Transverse colon (tissue), 4 donors: ENCODE measurements at places on chromosomes 16 and 17. TPM values are rescaled to one million over a fixed set of nuclear protein-coding genes. Genes with fewer than 3 reads are reported as not detected.
A peak's percentile ranks its signal among the peaks of the same experiment; 100 is the strongest.

DNA sequence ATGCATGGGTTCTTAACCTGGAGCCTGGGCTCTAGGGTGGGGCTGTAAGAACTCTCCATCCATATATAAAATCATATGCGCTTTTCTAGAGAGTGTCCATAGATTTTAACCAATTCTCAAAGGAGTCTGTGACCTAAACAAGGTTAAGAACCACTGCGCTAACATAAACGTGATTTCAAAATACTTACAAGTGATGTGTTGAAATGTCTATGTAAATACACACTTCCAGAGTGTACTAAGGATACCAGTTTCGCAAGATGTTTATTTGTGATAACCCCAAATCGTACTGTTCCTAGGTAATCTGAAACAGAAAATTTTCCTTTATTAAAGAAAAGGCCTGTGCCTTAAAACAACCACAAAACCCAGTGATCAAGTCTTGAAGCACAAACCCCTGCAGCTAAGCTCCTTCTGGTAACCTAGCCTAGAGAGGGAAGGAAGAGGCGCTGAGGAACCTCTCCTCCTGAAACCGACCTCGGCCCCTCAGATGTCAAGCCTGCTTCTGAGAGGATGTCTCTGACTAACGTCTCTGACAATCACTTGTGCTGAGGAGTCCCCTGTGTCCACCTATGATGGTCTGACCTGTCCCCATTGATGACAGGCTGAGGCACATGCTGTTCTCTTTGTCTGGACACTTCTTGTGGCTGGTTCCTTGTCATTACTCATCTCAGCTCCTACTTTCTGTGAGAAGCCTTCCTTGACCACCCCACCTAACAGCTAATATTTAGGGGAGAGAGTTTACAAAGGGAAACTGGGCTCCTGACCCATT, 32.2 kb downstream of the SNN start:
- DNase-seq: no peak

- DNase-seq: no peak
These were observed 2.9 kb upstream of the PGS1 start for GRCh38 chr17:78375401-78376151.

DNA sequence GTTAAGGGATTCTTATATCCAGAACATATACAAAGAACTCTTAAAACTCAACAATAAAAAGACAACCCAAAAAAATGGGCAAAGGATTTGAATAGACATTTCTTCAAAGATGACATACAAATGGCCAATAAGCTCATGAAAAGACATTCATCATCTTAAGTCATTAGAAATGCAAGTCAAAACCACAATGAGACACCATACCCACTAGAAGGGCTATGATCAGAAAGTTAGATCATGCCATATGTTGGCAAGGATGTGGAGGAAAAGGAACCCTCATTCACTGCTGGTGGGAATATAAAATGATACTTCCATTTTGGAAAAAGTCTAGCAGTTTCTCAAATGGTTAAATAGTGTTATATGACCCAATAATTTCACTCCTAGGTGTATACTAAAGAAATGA, 9.4 kb downstream of the PLD6 start:
- no peak for DNase-seq

DNA sequence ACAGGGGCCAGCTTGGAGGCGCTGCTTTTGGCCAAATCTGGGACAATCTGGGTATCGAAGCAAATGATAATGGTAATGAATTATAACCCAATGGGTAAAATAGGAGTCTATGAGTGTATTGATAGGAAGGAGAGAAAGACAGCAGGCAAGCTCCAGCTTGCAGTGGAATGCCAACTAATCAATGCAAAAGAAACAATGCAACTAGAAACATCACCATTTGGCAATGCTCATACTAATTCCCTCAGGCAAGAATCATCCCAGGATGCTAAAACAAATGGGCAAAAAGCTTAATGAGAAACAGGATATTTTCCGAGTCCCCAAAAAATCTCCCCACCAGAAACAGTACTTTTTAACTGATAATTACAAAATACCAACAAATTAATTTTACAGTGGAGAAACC, 64.7 kb downstream of the ADCY9 start:
- DNase-seq: no peak

GRCh38 chr17:1270210-1271029, at the start of gene BHLHA9:
TSS of gene BHLHA9 (plus strand) at chr17:1270444. CDS start at chr17:1270564, 120 bp downstream.
- peak; percentile 33 for DNase-seq

GRCh38 chr17:17516941-17517720, 20.9 kb upstream of the RASD1 start:
- no peak for DNase-seq

- DNase-seq: peak; percentile 6
These were observed 24.2 kb upstream of the ATP2A3 start for GRCh38 chr17:3988297-3989040.

DNA sequence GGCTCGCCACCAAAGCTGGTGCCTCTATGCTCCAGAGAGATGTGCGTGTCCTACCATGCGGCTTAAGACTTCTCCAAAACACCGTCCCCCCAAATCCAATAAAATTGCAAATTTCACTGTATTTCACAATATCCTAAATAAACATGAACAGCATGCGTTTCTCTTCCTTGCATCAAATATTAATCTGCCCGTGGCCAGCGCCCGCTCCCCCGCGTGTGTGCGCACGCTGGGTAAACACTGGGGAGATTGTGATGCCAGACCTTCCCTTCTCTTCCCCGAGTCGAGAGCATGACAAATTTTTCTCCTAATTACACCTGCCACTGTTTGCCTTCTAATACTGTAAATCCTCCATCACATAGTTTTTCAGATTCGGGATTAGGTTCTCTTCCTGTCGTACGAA, 148.1 kb downstream of the MRM1 start:
- DNase-seq: no peak

- no peak for DNase-seq
These were observed 120.0 kb upstream of the GOT2 start for GRCh38 chr16:58853854-58854791.

DNA sequence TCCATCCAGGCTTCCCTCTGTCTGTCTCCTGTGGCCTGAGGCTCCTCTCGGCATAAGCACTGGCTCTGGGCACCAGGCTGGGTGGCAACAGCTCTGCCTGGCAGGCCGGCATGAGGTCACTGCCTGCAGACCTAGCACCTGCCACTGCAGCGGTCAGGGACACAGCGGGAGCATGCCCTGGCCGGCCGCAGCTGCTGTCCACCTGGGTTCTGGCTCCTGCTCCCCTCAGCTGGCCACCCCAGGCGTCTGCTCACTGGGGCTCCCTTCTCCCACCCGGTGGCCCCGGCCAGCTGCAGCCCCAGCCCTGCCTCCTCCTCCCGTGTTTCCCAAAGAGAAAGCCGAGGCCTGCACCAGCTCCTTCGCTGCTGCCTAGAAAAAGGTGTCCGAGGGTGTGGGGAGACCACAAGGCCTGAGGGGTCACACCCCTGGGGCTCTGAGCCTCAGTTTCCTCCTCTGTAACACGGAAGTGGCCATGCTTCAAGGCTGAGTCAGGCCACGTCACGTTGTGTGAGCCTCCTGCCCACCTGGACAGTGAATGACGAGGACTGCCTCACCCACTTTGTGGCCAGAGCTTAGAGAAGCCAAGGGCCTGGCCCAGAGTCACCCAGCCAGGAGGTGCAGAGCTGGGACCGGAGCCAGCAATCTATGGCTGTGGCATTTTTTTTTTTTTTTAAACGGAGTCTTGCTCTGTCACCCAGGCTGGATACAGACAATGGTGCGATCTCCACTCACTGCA, 6.7 kb downstream of the NTHL1 start:
- peak; percentile 80 for DNase-seq

The KRT32 gene
- total RNA-seq: not detected

The ZNF205 gene
- total RNA-seq: 16.3 TPM

The WFDC1 gene
- total RNA-seq: 6.0 TPM

The ITGA2B gene
- not detected for total RNA-seq

The GALR2 gene
- total RNA-seq: 1.9 TPM

The KIAA0753 gene
- 12.3 TPM for total RNA-seq

The ZNF597 gene
- total RNA-seq: 0.37 TPM

The DHRS7C gene
- total RNA-seq: not detected

The GINS3 gene
- not detected for total RNA-seq

The OSBPL7 gene
- total RNA-seq: 85.7 TPM

The ALDH3A1 gene
- 3.7 TPM for total RNA-seq

The NPIPA8 gene
- total RNA-seq: not detected

The MAP2K6 gene
- 47.5 TPM for total RNA-seq

The CSH1 gene
- total RNA-seq: not detected
